ENCODE measurements at places on chromosomes 13 and 19. TPM values are rescaled to one million over a fixed set of nuclear protein-coding genes. Genes with fewer than 3 reads are reported as not detected.

DNA sequence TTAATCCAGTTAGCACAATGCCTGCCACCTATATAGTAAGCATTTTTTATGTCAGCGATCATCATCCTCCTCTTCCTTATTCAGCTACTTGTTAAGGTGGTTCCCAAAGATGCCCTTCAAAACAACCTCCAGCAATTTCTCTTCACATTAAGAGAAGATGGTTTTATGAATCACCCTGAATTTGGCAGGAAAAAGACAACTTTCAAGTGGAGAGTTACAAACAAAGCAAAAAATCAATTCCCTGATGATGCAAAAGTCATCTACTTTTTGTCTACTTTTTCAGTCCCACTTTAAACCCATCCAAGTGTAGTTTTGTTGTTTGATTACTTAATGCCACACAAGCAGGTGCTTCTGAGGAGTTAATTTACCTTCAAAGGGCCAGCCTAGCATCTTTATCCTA is 139.1 kb upstream of the SERP2 start:
- H3K36me3 ChIP-seq: no peaks in the 10 kb centered on the region
- peaks cover 72% of the 10 kb centered on the region for H3K4me1 ChIP-seq
- no peak for DNase-seq
- H3K27ac ChIP-seq: no peak overlapping the region
- no peak overlapping the region for H3K4me3 ChIP-seq

The CAPN12 gene
- not detected for total RNA-seq

GRCh38 chr19:33864311-33864850 is 67.7 kb downstream of the KCTD15 start:
- no peaks in the 10 kb centered on the region for H3K4me1 ChIP-seq
- DNase-seq: peak; percentile 8
- H3K27me3 ChIP-seq: no peaks in the 10 kb centered on the region
- no peaks in the 10 kb centered on the region for H3K36me3 ChIP-seq
- no peak overlapping the region for H3K4me3 ChIP-seq
- H3K27ac ChIP-seq: no peak overlapping the region

GRCh38 chr19:19409631-19410030 is 4.2 kb downstream of the GATAD2A start:
- no peak overlapping the region for H3K27ac ChIP-seq
- no peak overlapping the region for H3K4me3 ChIP-seq
- no peak for DNase-seq
- H3K27me3 ChIP-seq: no peaks in the 10 kb centered on the region
- H3K36me3 ChIP-seq: no peaks in the 10 kb centered on the region

The CHAMP1 gene
- 18.5 TPM for total RNA-seq

- DNase-seq: no peak
- H3K4me3 ChIP-seq: no peak overlapping the region
- H3K27me3 ChIP-seq: no peaks in the 10 kb centered on the region
- no peaks in the 10 kb centered on the region for H3K36me3 ChIP-seq
Observed at GRCh38 chr13:35514061-35514477, 37.6 kb upstream of the MAB21L1 start.

DNA sequence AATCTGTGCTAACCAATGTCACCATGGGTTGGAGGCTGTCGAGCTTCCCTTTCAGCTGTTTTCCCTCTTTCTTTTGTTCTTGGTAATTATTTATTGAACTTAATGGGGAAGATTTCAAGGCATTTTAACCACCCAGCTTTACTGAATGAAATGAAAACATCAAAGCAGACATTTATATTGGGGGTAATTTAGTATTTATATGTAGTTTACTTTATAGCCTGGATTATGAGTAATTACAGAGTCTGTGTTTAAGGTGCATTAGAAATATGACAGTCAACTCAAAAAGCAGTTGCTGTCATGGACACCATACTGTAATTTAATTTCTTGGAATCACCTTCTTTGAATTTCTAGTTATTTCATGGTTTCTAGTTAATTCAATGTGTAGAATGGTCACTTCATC is 42.0 kb downstream of the TNFRSF19 start:
- H3K4me3 ChIP-seq: no peak overlapping the region
- no peaks in the 10 kb centered on the region for H3K27me3 ChIP-seq
- peaks cover 18% of the 10 kb centered on the region for H3K4me1 ChIP-seq
- H3K27ac ChIP-seq: no peak overlapping the region
- no peak for DNase-seq
- H3K36me3 ChIP-seq: no peaks in the 10 kb centered on the region

The C1QTNF9B gene
- not detected for total RNA-seq

Measured in thyroid gland (tissue), 4 donors.